Activated T-helper 17 cell treated with anti-CD3 and anti-CD28 coated beads, Interleukin-2, amount 50 U/mL, for 72 hours (primary cell): ENCODE measurements at places on chromosomes 2 and 18. TPM values are rescaled to one million over a fixed set of nuclear protein-coding genes. Genes with fewer than 3 reads are reported as not detected.

GRCh38 chr2:165443511-165443910 lies 26.0 kb upstream of the CSRNP3 start:
- ATAC-seq = no peak

DNA sequence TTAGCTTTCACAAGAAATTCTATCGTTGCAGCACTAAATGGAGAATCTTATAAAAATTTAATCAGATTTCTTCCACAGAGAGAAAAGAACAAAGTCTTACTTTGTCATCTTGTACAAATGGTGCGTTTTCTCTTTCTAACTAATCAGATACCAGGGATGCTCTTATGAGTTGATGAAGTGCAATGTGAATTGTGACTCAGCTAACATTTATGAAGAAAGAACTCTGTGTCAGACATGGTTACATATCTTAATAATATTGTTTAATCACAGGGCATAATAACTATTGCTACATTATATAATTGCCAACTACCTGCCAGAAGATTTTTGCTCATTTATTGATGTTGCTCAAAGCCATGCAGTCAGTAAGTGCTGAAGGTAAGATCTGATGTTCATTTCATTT lies 465.0 kb downstream of the CCDC85A start:
- ATAC-seq = no peak

GRCh38 chr2:65033178-65033577 lies 23.0 kb upstream of the CEP68 start:
- ATAC-seq = no peak

DNA sequence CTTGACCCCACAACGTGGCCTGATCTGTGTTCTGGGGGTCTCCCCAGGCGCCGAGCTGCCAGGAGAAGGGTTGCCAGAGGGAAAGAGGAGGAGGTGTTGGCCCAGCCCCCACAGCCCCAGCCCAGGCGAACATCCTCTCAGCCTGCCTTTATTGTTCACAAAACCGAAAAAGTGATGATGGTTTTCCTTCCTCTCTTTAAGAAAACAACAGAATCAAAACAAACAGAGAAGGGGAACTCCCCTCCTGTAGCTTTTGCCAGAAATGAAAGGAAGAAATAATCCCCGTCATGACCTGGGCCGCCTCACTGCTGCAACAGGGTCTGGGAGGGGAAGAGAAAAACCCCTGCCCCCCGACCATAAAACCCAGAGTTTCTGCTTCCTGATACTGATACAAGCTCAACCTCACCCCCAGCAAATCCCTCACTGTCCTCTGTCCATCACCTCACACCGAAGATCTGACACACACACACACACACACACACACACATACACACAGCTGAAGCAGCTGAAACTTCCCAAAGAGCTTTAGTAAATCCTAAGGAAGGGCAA lies 52.0 kb downstream of the ZFP36L2 start:
- ATAC-seq = peak; percentile 79

GRCh38 chr2:54773838-54774237 lies 50.4 kb downstream of the EML6 start:
- no peak for ATAC-seq

- no peak for ATAC-seq
These were observed 864 bp upstream of the MYL12A start for GRCh38 chr18:3246635-3247239.

SPOPL gene
- total RNA-seq = 12.8 TPM

ERMN gene
- 1.8 TPM for total RNA-seq

CELF4 gene
- not detected for total RNA-seq

C1GALT1C1L gene
- total RNA-seq = not detected
